ENCODE measurements at places on chromosomes 3 and 15.

- no peak for DNase-seq
Measured at GRCh38 chr3:195098741-195099525, 172.0 kb downstream of the XXYLT1 start.

DNA sequence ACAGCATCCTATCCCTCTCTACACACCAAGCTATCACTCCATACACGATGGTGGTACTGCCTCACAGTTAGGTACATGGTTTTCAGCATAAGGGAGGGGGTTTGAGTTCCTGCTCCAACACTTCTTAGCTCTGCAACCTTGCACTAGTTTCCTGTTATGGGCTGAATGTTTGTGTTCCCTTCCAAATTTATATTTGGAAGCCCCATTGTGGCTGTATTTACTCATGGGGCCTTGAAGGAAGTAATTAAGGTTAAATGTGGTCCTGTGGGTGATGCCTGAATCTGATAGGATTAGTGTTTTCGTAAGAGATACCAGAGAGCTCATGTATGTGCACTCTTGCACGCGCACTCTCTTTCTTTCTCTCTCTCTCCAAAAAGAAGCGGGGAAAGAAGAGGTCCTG, 259.4 kb downstream of the RORA start:
- DNase-seq, result no peak

DNA sequence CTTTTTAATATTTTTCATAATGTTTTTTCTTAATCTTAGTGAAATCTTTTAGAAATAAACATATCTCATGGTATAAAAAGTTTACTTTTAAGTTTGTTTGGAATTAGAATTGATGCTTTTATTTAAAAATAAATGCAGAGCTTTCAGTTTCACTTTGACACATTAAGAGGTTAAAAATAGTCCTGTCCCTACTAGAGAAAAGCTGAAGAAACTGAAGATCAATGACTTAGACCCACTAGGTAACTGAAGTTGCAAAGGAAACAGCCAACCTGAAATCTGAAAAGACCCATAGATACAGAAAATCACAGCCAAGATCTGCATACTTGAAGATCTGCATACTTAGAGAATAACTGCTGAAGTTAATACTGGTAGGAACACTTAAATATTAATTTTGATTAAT, 237.6 kb downstream of the RAP2B start:
- peak; percentile 7 for DNase-seq

DNA sequence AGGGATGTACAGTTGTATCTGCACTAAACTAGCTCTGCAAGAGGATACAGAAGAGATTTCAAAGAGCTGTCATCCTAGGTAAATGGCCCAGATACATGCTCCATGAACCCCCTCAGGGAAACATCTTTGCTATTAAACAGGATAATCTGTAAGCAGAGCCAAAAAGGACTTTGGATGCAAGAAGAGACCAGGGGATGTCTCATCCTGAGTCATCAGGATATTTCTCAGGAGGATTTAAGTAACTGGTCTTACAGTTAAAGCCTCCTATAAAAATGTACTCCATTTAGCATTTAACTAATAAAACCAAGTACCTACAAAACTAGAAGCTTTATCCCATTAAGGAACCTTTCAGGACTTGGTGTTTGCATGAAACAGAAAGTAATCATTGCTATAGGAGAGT, 48.2 kb upstream of the PHLDB2 start:
- peak; percentile 83 for DNase-seq

GRCh38 chr15:64634027-64634426, 141.4 kb downstream of the RBPMS2 start:
- DNase-seq, result no peak

GRCh38 chr3:104360038-104360437, 1006.7 kb upstream of the ALCAM start:
- DNase-seq, result no peak

GRCh38 chr15:72033285-72033684, 84.7 kb downstream of the MYO9A start:
- DNase-seq, result no peak

GRCh38 chr3:161426758-161427157, 55.4 kb upstream of the SPTSSB start:
- DNase-seq, result no peak

DNA sequence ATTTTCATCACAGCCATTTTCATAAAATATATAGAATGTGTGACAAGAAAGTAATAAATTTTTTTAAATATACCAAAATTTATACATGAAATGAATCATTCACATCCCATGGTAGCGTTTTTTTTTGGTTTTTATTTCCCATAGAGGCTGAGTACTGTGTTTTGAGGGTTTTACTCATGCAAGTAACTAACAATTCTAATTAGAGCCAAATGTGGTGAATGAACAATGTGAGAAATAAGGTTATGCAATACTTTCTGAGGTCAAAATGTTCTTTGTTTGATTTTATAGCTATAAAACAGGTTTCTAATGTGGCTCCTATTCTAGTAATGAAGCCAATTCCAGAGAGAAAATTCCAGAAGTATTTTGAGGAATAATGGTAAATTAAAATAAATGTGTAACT, 386.8 kb downstream of the TBC1D5 start:
- DNase-seq, result peak; percentile 37

DNA sequence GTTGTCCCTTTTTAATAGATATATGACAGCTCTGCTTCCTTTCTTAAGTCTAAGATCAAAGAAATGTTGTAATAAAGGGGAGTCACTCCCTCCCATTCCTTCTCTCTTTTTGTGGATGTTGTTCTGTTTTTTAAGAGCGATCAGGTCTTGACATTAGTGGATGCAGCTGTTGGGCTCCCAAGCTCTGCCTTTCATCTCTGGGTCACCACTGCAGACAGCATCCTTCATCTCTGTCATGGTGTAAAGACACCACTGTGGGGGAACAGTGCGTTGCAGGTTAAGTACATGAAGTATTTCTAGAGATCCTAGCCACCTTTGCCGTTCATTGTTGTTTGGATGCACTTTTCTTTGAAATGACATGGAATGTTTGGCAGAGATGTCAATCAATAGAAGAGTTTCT, 17.7 kb downstream of the FNDC3B start:
- no peak for DNase-seq

DNA sequence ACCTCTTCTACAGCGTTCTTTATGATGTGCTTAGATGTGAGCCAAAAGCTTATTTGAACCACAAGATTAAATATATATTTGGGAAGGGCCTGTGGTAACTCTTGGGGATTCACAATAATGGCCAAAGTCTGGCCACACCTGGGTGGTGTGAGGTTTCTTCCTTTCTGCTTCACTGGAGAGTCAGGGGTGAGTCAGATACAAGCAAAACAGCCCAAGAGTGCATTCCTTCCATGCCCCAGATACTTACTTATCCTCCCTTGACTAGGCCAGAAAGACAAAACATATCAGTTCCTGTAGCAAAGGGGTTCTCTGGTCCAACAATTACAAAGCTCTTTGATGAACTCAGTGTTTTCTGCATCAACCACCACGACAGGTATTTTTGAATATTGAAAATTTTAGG, 941 bp downstream of the ZBED2 start:
- DNase-seq, result peak; percentile 81

GRCh38 chr3:25151903-25152295, 276.2 kb upstream of the RARB start:
- no peak for DNase-seq

DNA sequence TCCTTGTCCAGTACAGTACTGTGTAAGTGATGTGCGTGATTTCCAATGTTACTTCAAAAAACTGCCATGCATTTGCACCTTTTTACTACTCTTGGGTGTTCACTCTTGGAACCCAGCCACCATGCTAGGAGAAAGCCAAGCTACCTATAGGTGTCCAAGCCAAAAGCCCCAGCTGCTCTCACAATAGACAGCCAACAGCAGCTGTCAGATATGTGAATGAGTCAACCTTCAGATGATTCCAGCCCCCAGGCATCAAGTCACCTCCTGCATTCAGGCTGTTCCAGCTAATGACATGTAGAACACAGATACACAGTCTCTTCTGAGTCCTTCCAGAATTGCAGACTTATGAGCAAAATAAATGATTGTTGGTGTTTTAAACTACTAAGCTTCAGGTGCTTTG, 417.7 kb upstream of the TGFBR2 start:
- DNase-seq, result no peak

DNA sequence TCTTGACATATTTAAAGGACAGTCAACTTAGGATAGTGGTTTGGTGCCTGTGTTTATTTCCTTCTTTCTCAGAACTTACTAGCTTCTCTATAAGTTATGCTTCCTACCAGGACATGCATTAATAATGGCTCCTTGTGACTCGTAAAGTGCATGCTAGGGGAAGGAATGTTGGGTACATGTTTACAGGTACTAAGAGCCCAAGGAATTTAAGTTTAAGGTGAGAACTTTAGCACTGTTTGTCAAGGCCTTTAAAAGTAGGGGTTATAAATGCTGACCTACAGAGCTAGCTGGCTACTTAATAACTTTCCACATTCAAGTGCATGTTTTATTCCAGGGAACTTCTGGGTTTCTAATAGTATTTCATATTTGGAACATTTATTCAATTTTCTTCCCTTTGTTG, at the start of gene TMEM207:
Gene TMEM207, minus strand, starts transcription at position 101 of the 400 bp plus-strand sequence. Its CDS starts 92 bp downstream, at position 9.
- no peak for DNase-seq

GRCh38 chr3:59444676-59445075, 394.9 kb upstream of the CFAP20DC start:
- DNase-seq, result no peak

GRCh38 chr3:177647876-177648275, 450.6 kb upstream of the TBL1XR1 start:
- DNase-seq, result no peak

DNA sequence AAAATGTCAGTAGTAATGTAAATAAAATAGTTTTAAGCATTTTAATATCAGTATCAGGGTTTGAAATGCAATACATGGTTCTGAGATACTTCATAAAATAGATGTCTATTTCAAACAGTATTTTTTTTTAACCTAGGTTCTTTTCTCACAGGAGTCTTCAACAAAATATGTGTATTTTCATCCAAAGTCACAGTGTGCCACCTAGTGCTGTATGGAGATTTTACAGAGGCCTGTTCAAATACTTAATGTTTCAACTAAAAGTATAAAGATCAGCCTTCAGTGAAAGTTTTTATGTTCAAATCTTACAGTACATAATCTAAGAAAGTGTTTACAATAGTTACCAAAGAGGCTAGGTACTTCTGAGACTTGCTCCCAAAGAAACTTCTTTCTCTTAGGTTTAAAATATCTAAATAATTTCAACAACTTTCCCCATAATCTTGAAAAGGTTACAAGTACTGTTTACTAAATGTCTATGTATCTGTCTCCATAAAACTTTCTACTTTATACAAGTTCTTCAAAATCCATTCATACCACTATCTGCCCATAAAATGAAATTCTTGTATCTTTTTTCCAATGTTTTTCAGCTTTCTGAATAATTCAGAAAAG, 38.3 kb downstream of the SCAPER start:
- DNase-seq, result peak; percentile 69

DNA sequence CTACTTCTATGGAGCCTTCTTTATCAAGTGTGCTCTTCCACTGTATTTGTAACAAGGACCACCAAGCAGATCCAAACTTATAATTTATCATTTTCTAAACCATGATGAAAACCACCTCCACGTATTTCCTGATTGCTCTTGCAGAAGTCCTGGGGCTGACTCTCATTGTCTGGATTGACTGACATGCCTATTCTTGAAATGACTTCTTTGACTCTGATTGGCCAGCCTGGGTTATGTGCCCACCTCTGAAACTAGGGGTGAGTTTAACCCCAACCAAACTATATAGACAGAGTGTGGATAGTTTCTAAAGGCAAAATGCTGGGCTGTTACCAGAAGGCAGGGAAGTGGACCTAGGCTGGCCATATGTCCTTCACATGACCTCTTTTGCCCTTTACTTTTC, 12.7 kb downstream of the TMPRSS7 start:
- no peak for DNase-seq

Measured in fibroblast of the aortic adventitia (primary cell).